ENCODE measurements at places on chromosomes 6 and 20. TPM values are rescaled to one million over a fixed set of nuclear protein-coding genes. Genes with fewer than 3 reads are reported as not detected.

- H3K4me1 ChIP-seq, result peaks cover 73% of the 10 kb centered on the region
- DNase-seq, result peak; percentile 89
- no peaks in the 10 kb centered on the region for H3K27me3 ChIP-seq
- no peak overlapping the region for H3K4me3 ChIP-seq
- H3K36me3 ChIP-seq, result no peaks in the 10 kb centered on the region
- peak overlapping the region; percentile 94 for H3K27ac ChIP-seq
Measured at GRCh38 chr6:139588076-139588639, 213.7 kb upstream of the CITED2 start.

DNA sequence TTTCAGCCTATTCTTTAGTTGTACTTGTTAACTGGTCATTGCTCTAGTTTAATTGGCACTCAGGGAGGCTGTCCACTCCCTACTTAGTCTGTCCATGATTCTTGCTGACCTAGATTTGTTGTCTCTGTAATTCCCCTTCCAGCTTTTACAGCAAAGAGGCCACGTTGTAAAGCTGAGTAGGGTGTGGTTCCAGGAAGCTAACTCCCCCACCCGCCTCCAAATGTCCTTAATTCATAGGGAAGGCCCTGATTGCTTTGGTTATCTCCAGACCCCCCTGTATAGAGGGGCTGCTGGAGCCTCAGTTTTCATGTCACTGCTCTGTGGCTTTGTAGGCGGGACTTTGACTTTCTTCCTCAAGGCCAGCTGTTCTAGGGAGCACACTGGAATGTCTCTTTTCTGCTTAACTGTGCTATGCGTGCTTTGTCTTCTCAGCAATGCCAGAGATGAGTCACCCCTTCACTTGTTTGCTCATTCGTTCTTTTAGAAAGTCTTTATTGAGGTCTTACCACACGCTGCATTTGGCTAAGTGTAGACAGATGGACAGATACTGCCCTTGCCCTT, 175.1 kb upstream of the JAG1 start:
- no peak for DNase-seq
- H3K4me3 ChIP-seq, result no peak overlapping the region
- H3K36me3 ChIP-seq, result no peaks in the 10 kb centered on the region
- H3K27ac ChIP-seq, result no peak overlapping the region
- H3K4me1 ChIP-seq, result no peaks in the 10 kb centered on the region

- no peak overlapping the region for H3K27ac ChIP-seq
- H3K27me3 ChIP-seq, result no peaks in the 10 kb centered on the region
- no peak overlapping the region for H3K4me3 ChIP-seq
Measured at GRCh38 chr6:118632359-118632758, 19.0 kb downstream of the CEP85L start.

GJA1 gene
- total RNA-seq, result 8.2 TPM

TIAM2 gene
- total RNA-seq, result 6.6 TPM
